ENCODE measurements at places on chromosomes 5 and 9.

GRCh38 chr5:137490591-137490990, 8.5 kb downstream of the SPOCK1 start:
- no peak for DNase-seq

DNA sequence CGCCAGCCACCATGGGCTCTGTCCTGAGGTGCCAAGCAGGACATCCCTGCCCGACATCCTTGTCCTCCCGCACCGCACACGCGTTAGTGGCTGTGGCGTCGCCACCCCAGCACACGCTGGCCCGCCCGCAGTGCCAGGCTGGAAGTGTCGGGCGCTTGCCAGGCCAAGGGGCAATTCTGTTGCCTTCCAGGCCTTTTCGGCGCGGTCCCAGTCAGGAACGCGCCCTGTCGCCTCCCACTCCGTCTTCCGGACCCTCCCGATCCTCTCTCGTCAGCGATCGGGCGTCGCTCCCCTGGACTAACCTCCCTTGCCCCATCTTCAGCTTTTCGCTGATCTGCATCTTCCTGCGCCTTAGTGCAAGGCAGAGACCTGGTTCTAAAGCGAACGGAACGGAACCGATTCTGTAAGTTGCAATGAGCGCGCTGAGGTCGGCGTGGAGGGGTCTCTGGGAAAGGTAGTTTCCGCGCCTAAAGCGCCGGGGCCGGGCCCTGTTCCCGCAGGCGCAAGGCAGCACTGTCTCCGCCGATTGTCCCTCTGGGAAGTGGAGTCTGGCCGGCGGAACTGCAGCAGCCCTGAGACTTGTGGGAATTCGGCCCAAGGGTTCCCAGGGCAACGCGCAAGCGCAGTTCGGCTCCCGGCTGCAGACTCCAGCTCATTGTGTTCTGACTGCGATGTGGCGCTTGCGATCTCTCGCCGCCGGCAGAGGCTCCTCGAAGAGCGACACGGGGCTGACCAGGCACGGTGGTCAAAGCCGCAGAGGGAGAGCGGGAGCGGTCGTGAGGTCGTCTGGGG, at the start of gene ZNF454:
Gene ZNF454 (plus strand): TSS at position 630 of the 792 bp plus-strand sequence. CDS start 1,594 bp downstream, outside the sequence.
- no peak for DNase-seq

GRCh38 chr5:149418910-149419531, 39.9 kb upstream of the IL17B start:
- DNase-seq = no peak

GRCh38 chr9:87359264-87359663, 138.4 kb upstream of the DAPK1 start:
- no peak for DNase-seq

DNA sequence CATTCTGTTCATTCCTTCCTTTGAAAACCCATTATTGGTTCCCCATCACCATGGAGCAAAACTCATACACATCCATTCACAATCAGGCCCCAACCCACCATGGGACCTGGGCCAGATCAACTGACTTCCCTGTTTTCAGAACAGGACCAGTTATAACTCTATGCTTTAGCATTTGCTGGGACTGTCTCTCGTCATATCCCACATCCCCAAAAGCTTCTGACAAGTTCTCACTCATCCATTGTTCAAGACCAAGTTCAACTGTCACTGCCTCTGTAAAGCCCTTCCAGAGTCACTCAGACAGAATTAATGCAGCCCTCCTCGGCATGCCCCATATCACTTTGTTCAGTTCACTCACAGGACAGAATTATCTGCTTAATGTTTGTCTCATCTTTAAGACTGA, 4.0 kb downstream of the FAM169A start:
- DNase-seq = no peak

DNA sequence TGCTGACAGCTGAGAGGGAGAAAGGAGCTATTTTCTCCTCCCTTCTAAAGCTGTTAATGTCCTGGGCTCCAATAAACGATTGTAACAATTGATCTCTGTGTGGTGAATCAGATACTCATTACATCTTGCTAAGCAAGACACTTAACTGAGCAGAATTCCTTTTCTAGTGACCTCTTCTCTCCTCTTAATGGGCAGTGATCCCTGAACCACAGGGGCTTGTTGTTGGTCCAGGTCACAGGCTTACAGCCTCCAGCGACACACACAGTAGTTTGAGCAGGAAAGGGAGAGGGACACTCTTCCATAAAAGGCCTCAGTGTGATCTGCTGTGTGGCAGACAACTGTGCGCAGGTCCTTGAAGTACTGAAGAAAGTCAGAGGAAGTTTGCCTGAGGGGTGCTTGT, 58.5 kb upstream of the MYO10 start:
- no peak for DNase-seq

DNA sequence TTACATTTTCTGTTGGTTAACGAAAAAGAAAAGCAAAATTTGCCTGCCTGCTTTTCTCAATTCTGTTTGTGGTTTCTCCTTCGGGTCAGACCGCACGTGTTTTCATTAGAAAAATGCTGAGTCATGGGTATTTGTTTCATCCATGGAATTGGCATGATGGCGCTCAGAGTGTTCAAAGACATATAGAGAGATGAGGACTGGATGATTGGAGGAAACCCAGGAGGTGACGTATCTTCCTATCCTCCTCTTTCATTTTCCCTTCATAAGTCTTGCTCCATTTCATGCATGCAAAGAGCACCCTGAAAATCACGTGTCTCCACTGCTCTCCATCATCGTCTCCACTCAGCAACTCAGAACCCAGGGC, 353.8 kb upstream of the WWC1 start:
- no peak for DNase-seq

DNA sequence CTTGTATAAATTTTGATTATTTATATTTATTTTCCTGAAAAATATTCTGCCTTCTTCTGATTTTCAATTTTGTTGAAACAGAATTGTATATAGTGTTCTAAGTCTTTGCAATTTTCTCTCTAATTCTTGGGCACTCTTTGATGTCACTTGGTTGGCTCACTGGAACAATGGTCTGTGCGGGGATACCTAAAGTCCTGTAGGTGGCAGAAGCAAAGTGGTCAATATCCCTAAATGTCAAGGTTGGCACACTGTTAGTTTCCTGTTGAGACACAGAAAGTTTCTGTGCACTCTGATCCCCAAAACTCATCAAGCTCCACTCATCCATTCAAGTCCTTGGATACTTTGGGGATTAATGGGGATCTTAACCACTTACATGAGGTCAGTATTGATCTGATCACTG, 480.8 kb upstream of the CCNG1 start:
- no peak for DNase-seq

- DNase-seq = no peak
Measured at GRCh38 chr5:16819522-16820167, 116.4 kb downstream of the MYO10 start.

DNA sequence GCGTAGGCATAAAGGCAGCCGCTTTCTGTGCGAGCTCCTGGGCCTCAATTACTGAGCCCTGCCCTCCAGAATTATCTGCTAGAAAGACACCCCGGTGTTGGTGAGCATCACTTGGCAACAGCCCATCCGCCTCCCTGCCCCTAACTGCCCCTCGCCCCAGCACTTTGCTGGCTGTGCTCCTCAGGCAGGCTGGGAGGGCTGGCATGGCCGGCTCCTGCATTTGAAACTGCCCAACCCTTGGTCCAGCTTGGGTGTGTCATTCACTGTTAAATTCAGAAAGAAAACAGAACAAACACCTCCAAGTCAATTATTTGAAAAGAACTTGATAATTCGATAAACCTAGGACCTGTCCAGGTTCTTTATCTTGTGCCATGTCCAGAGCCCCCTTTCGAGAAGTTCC, 334.2 kb downstream of the IRX2 start:
- DNase-seq = no peak

DNA sequence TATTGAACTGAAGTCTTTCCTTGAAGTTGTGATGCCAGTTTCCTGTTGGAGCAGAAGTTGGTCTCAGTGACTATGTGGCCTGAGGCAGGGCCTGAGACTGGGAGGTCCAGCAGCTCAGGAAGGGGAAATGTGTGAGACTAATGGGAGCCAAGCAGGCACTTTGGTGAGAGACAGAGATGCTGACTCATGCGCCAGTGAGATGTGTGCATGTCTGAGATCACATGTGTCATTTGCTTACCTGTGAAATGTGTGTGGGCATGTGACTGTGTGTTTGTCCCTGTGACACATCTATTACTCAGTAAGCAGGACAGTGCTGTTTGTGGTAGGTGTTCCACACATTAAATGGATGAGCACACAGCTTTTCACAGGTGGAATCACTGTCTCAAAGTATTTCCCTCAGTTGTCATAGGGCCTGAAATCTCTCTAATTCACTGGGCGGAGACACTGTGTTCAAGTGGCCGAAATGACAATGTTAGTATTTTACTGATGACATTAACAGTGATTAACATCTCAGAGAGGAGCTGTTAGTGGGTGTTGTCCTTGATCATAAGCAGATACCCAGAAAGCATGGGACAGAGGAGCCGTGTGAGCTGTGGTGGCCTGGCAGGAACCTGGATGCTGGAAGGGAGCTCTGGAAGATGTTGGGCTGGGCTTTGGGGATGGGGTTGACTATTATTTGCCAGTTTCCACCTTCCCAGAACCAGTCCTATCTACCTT, 7.4 kb downstream of the NPR2 start:
- DNase-seq = no peak

GRCh38 chr9:72255569-72255968, 106.3 kb downstream of the GDA start:
- no peak for DNase-seq

GRCh38 chr5:143652108-143652700, 159.8 kb upstream of the HMHB1 start:
- no peak for DNase-seq

- DNase-seq = no peak
Measured at GRCh38 chr9:87713988-87714330, 12.0 kb upstream of the CTSL start.

DNA sequence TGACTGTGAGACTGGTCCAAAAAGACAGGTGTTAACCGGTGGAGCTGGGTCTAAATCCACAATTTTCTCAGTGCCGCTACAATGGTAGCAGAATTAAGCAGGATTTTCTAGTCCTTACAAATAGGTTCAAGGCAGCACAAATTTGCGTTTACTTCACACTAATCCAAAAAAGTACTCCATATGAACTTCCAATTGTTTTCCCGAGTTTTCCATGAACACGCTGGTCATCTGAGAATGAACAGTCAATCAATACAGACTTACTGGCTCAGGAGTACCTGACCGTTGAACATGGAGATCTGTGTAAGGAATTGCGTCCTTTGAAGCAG, 709 bp downstream of the SLC35D2 start:
- no peak for DNase-seq

DNA sequence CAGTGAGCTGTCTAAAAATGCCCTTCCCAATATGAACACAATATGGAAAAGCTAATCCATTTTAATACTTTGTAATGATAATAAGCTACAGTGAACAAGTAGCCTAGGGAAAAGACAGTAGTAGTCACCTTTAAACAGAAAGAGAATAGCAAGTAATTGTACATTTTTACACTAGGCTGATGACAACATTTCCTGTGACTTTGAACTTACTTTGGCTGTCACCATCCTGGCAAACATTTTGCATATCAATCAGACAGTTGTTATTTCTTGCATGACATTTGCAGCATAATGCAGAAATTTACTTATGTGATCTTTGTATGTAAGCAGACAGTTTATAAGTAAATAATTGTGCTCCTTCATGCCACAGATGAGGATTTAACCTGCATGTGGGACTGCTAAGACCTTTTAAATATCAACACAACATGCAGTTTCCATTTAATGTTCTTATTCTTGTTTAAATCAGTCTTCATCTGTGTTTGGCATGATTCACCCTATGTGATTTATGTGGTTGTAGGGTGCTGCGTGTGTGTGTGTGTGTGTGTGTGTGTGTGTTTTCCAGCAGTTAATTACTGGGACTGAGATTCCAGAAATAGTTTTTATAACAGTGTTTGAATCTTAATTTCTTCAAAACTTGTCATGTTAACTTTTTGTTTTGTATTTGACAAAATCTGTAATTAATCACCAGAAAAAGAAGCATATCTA, 997.1 kb upstream of the ARRDC3 start:
- no peak for DNase-seq

DNA sequence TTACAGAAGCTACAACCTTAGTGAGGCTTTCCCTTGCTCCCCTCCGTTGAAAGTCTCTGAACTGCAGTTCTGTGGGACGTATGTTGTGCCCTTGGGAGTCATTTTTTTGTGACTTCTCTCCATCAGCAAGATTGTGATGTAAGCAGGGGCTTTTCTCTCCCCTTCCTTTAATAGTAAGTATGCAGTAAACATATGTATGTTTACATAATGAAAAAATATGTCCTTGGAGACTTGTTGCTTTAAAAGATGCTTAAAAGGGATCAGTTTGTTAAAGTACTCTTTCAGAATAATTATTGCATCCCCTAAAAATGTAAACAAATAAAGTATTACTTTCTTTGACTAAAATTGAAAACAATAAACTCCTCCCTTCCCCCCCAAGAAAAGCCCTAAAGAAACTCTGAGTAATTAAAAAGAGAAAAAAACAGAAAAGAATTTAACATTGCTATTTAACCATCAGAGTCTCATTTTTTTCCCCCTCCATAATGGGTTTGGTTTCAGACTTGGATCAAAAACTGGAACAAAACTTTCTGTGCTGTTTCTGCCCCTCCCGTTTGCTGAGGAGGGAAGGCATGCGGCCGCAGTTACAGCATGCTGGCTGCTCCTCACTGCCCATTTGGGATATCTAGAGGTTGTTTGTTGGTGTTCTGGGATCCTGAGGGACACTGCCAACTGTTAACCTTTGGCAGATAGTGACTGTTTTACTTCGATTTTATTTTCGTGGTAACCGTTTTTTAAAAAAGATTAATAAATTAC, 40.2 kb downstream of the TRIO start:
- no peak for DNase-seq
